Endothelial cell (in vitro differentiated cells): ENCODE measurements at places on chromosomes 5 and 9.

DNA sequence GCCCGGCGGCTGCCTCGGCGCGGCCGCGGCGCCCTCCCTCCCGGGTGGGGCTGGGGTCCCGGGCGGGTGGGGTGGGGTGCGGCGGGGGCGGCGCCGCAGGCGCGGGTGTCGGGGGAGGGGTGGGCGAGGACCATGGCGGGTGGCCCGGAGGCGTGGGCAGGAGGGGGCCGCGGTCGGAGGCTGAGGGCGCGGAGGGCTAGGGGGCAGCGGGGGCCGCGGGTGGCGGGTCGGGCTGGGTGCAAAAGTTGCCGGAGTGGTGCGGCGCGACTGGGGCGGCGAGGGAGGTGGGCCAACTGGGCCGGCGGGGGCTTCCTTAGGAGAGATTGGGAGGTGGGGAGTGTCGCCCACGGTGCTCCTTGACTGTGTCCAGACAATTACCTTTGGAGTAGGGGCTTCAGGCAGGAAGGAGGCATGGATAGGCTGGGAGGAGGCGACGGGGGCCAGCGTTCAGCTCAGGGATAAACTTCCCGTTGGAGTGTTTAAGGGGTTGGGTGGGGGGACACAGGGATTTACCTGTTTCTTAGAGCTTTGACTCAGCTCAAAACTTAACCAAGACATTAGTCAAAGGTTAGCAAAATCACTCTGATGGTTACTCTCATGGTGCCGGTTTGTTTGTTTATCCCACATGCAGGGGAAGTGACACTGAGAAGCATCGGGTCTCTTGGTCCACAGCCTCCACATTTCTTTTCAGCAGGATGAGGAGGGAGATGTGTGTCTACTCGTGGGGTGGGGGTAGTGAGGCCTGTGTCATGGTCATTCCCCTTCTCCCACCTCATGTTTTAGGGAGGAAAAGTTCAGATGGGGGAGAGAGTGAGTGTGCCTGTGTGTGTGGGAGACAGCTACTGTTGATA lies 859 bp downstream of the CSNK1G3 start:
- DNase-seq: peak; percentile 44

DNA sequence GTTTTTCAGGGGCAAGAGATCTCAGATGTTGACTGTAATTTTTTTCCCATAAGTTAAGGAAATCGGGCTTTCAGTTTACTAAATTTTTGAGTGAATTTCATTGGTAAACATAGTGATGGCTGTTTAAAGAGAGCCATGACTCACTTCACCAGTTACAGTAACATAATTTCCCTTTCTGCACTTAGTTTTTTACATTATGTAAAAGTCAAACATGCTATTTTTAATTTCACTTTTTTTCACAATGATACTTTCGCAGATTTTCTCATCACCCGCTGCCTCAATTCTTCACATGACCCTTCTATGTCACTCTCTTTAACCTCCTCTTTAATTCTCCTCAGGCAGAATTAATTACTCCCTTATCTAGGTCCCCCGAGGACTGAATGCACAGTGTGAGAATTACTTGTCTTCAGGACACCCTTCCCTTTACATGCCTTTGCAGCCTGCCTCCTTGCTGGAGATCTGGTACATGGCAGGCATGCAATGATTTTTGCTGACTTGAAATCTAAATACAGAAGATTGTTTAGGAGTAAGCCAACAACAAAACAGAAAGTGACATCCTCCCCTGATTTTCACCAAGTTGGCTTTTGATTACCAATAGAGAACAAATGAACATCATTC lies 217.5 kb upstream of the S1PR3 start:
- DNase-seq: no peak

GRCh38 chr5:113050721-113051382 lies 74.3 kb downstream of the DCP2 start:
- no peak for DNase-seq

DNA sequence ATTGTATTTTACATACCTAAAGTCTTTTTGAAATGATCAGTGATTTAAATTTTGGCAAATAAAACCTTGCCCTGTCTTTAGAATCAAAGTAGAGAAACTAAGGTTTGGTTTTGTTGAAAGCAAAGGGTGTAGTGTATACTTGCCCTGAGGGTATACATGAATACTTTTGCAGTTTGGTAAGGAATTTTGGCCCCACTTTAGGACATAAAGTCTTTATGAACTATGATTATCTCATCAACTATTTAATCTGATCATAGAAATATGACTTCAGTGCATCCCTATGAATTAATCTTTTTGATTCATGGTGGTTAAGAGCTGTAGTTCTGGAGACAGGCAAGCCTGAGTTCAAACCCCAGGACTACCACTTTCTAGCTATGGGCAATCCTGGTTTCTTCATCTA lies 17.7 kb downstream of the RAD1 start:
- DNase-seq: no peak

DNA sequence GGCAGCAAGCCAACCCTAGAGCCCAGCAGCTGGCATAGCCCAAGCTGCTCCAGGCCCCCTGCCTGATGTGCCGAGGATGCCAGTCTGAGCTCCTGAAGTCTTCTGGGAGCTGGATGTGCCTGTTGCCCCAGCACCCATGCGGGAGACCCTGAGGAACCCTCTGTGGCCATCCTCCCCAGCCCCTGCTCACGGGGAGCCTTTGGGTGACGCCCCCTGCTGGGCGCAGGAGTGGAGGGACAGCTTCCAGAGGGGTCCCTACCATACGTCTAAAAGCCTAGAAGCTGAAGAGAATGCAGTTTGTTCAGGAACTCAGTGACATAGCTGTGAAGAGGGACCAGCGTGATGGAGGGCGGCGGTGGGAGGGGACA lies 33.1 kb upstream of the MVB12B start:
- DNase-seq: peak; percentile 48

DNA sequence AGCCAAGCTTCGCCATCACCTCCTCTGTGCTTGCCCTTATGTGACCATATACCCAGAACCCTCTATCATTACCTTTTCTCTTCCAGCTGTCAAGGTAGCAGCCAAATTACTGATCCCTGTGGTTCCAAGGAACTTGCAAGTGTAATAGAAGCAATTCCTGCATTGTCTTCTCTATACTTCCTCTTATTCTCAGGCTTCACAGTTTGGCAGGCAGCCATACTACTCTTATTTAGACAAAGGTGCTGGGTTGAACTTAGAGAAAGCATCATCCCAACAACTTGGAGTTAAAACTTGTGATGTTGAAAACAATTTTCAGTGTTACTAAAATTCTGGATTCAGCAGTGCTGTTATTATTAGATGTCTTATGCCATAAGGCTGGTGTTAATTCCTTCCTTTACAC lies 93.2 kb downstream of the NLN start:
- DNase-seq: no peak
